Keratinocyte (primary cell): ENCODE measurements at places on chromosomes 5 and 9.

GRCh38 chr5:19488786-19489185 lies 499.2 kb downstream of the CDH18 start:
- no peaks in the 10 kb centered on the region for H3K36me3 ChIP-seq
- no peak for DNase-seq
- no peak overlapping the region for H3K4me3 ChIP-seq
- H3K4me1 ChIP-seq: no peaks in the 10 kb centered on the region

GRCh38 chr9:93304574-93305496 lies 120.9 kb downstream of the WNK2 start:
- DNase-seq: no peak
- no peaks in the 10 kb centered on the region for H3K4me1 ChIP-seq
- H3K27me3 ChIP-seq: peaks cover 6% of the 10 kb centered on the region
- no peak overlapping the region for H3K4me3 ChIP-seq
- no peak overlapping the region for H3K27ac ChIP-seq

- no peak overlapping the region for H3K27ac ChIP-seq
- H3K4me3 ChIP-seq: no peak overlapping the region
- no peaks in the 10 kb centered on the region for H3K36me3 ChIP-seq
- no peaks in the 10 kb centered on the region for H3K27me3 ChIP-seq
- H3K4me1 ChIP-seq: peaks cover 6% of the 10 kb centered on the region
Measured at GRCh38 chr5:14123551-14123950, 19.6 kb upstream of the TRIO start.

DNA sequence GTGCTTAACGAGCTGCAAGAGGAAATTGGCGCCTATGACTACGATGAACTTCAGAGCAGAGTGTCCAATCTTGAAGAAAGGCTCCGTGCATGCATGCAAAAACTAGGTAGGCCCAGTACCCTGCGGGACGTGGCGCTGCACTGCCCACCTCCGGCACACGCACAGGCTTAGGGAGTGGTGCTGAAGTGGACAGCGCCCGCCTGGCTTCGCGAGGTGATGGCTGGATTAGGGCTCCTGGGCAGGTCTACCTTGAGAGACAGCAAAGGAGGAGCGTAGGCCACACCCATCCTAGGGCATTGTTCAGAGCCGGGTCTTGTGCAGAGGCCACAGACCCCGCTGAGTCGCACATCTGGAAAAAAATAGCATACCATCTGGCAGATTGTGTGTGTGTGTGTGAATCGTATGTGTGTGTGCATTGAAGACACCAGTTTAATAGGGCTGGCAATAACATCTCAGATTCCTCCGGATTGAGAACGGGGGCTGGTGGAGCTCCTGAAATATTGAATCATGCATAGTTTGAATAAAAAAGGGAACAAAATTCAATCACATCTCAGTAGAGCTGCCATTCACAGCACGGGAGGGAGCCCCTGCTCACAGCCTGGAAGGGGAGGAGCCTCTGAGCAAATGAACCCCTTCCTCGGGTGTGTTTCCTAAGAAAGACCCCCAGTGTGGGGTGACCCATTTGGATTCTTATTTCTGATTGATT lies 11.1 kb downstream of the OLFM1 start:
- no peak for DNase-seq
- H3K4me3 ChIP-seq: no peak overlapping the region
- no peaks in the 10 kb centered on the region for H3K4me1 ChIP-seq
- H3K27ac ChIP-seq: no peak overlapping the region
- peaks cover 6% of the 10 kb centered on the region for H3K27me3 ChIP-seq

GRCh38 chr5:159459951-159460538 lies 129.8 kb upstream of the IL12B start:
- no peaks in the 10 kb centered on the region for H3K27me3 ChIP-seq
- no peak overlapping the region for H3K27ac ChIP-seq
- H3K36me3 ChIP-seq: no peaks in the 10 kb centered on the region
- no peak for DNase-seq
- no peak overlapping the region for H3K4me3 ChIP-seq
- H3K4me1 ChIP-seq: peaks cover 4% of the 10 kb centered on the region

- peak overlapping the region; percentile 58 for H3K27ac ChIP-seq
- no peaks in the 10 kb centered on the region for H3K36me3 ChIP-seq
- H3K27me3 ChIP-seq: no peaks in the 10 kb centered on the region
- no peak overlapping the region for H3K4me3 ChIP-seq
- peaks cover 62% of the 10 kb centered on the region for H3K4me1 ChIP-seq
Measured at GRCh38 chr5:154368041-154368800, 77.6 kb upstream of the SAP30L start.

DNA sequence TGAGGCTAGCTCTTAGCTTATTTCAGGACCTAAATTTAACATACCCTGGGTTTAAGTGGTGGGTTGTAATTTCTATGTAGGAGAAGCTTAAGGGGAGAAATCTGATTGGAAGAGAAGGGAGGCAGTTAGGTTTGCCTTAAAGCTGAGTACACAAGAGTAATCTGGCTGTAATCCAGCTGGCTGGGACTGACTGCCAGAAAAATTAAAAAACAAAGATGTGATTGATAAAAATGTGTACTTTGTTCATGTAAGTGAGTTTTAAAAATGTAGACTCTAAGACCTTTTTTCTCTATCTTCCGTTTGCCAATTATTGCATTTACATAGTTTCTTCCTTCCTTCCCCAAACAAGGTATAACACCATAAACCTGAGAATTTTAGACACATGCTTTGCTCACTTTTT lies 17.5 kb upstream of the MSMP start:
- peaks cover 11% of the 10 kb centered on the region for H3K4me1 ChIP-seq
- no peak overlapping the region for H3K4me3 ChIP-seq
- no peaks in the 10 kb centered on the region for H3K27me3 ChIP-seq
- DNase-seq: no peak
- no peak overlapping the region for H3K27ac ChIP-seq

DNA sequence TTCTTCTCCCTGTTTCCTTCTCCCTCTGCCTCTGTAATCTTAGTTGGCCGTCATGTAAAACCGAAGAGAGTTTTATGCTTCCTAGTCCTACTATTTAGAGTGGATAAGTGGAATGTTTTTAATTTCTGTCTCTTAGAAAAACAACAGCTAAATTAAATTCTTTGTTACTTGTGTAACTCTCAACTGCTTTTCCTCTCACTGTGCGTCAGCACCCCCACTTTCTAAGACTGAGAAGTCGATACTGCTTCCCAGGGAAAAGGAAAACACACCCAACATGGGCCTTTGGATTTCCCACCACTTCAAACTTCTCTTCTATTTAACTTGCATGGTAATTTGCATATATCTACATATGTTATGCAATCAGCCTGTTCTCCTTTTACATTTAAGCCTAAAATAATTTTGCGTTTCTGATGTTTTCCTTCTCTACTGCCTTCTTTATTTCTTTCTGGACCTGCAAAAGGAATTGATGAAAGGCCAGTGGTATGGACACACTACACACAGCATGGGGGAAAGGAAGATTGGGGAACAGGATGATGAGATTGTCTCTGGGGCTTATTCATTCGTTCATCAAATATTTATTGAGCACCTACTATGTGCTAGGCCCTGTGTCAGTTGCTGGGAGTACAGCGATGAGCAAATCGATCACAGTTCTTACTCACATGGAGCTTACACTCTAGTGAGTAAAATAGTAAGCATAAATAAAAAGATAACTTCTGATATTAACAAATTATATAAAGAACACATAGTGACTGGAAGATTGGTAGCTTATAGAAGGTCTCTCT lies 52.5 kb upstream of the CTNNA1 start:
- H3K36me3 ChIP-seq: no peaks in the 10 kb centered on the region
- no peak for DNase-seq
- peaks cover 18% of the 10 kb centered on the region for H3K4me1 ChIP-seq
- no peak overlapping the region for H3K27ac ChIP-seq

DNA sequence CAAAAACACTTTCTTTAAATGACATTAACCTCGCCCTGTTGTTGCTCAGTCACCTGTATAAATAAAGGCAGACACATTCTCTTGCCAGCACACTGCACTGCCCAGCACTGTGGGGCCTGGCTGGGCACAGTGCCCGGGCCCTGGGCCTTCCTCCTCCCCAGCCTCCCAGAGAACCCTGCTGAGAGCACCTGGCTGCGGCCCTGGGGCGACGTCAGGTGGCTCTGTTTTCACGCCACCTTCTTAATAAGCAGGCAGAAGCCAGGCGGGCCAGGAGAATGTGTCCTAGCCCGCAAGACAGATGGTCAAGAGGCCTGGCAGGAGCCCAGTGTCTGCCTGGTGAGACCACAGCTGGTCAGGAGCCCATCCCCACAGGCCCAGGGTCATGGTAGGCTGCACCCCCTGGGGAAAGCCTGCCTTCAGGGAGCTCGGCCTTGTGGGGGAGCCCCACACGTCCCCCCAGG lies 8.2 kb upstream of the AGPAT2 start:
- peaks cover 17% of the 10 kb centered on the region for H3K4me1 ChIP-seq
- no peak overlapping the region for H3K27ac ChIP-seq
- H3K27me3 ChIP-seq: peaks cover 14% of the 10 kb centered on the region
- H3K36me3 ChIP-seq: no peaks in the 10 kb centered on the region

GRCh38 chr9:73199886-73200285 lies 48.2 kb downstream of the ANXA1 start:
- no peak overlapping the region for H3K27ac ChIP-seq
- no peaks in the 10 kb centered on the region for H3K36me3 ChIP-seq
- no peaks in the 10 kb centered on the region for H3K27me3 ChIP-seq
- DNase-seq: no peak
- H3K4me3 ChIP-seq: no peak overlapping the region

DNA sequence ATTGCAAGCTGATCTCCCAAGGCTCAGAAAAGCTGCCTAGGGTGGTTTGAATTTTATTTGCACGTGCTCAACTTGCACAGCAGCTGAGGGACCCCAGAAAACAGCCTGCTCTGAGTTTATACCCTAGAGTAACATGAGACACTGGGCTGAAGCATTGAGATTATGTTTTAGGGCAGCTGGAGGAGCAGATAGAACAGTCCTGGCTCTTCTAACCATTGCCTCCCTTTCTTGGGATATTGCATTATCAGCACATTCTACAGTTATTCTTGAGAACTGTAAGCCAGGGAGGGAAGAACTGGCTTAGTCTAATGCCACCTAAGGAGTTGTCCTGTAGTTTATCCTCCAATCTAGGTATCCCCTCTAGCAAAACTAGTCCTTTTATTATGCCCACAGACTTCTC lies 10.3 kb downstream of the SMC2 start:
- no peak overlapping the region for H3K27ac ChIP-seq
- DNase-seq: no peak
- no peak overlapping the region for H3K4me3 ChIP-seq
- no peaks in the 10 kb centered on the region for H3K4me1 ChIP-seq
- H3K36me3 ChIP-seq: peaks cover 19% of the 10 kb centered on the region

GRCh38 chr9:21141427-21141882 lies at the start of gene IFNW1:
TSS of gene IFNW1 (minus strand) at chr9:21141832. CDS start at chr9:21141570, 262 bp downstream.
- H3K4me1 ChIP-seq: no peaks in the 10 kb centered on the region
- no peak within 1 kb of the TSS for H3K4me3 ChIP-seq
- DNase-seq: no peak

GRCh38 chr5:103446813-103447212 lies 115.8 kb downstream of the NUDT12 start:
- peaks cover 19% of the 10 kb centered on the region for H3K4me1 ChIP-seq
- no peaks in the 10 kb centered on the region for H3K27me3 ChIP-seq
- H3K4me3 ChIP-seq: no peak overlapping the region
- no peaks in the 10 kb centered on the region for H3K36me3 ChIP-seq
- DNase-seq: no peak

- H3K4me3 ChIP-seq: no peak overlapping the region
- H3K36me3 ChIP-seq: peaks cover 4% of the 10 kb centered on the region
- no peaks in the 10 kb centered on the region for H3K27me3 ChIP-seq
- no peaks in the 10 kb centered on the region for H3K4me1 ChIP-seq
- no peak for DNase-seq
Measured at GRCh38 chr5:69432412-69433206, 17.7 kb downstream of the MARVELD2 start.

DNA sequence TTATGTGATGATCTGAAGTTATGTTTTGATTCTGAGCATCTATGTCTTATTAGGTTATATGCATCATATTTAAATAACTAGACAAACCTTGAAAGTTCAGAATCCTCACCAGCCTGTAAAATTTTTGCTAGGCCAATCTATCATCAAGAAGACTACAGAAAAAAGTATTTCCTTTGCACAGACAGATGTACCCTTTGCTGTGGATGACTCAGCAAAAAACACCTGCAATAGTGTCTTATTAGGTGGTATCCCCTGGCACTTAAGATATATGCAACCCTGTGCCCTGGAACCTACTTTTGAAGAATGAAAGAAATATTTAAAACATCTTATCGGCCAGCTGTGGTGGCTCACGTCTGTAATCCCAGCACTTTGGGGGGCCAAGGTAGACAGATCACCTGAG lies 130.6 kb downstream of the SLF1 start:
- H3K4me1 ChIP-seq: peaks cover 3% of the 10 kb centered on the region
- H3K36me3 ChIP-seq: no peaks in the 10 kb centered on the region

- no peaks in the 10 kb centered on the region for H3K36me3 ChIP-seq
- H3K27ac ChIP-seq: no peak overlapping the region
- H3K4me1 ChIP-seq: no peaks in the 10 kb centered on the region
- no peaks in the 10 kb centered on the region for H3K27me3 ChIP-seq
- no peak for DNase-seq
Measured at GRCh38 chr9:135655317-135655716, 7.8 kb upstream of the LCN9 start.

GRCh38 chr9:136658849-136659535 lies 3.7 kb upstream of the EGFL7 start:
- H3K36me3 ChIP-seq: no peaks in the 10 kb centered on the region
- DNase-seq: no peak
- H3K4me1 ChIP-seq: peaks cover 6% of the 10 kb centered on the region
- H3K27me3 ChIP-seq: peaks cover 24% of the 10 kb centered on the region

- no peak for DNase-seq
- H3K36me3 ChIP-seq: no peaks in the 10 kb centered on the region
- no peak overlapping the region for H3K4me3 ChIP-seq
- H3K4me1 ChIP-seq: no peaks in the 10 kb centered on the region
- H3K27ac ChIP-seq: no peak overlapping the region
- H3K27me3 ChIP-seq: no peaks in the 10 kb centered on the region
Measured at GRCh38 chr5:124686239-124687004, 60.0 kb downstream of the ZNF608 start.

DNA sequence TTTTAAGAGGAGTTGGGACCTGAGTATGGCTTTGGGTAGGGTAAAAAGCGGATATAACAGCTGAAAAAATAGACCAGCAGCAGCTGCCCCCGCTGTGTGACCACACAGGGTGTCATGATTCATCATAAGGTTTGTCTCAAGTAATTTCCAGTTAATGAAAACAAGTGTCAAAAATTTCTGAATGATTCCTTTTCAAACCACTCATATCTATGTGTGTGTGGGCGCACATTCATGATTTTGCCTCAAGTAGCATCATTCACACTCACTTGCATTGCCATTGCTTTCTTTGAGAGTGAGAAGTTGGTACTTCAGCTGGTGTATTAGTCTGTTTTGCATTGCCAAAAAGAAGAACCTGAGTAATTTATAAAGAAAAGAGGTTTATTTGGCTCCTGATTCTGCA lies 12.1 kb upstream of the TNFAIP8 start:
- peaks cover 1% of the 10 kb centered on the region for H3K36me3 ChIP-seq
- H3K27me3 ChIP-seq: no peaks in the 10 kb centered on the region
- H3K4me3 ChIP-seq: no peak overlapping the region
- H3K27ac ChIP-seq: no peak overlapping the region
- H3K4me1 ChIP-seq: no peaks in the 10 kb centered on the region
- no peak for DNase-seq
